ENCODE measurements at places on chromosomes 4 and X.

DNA sequence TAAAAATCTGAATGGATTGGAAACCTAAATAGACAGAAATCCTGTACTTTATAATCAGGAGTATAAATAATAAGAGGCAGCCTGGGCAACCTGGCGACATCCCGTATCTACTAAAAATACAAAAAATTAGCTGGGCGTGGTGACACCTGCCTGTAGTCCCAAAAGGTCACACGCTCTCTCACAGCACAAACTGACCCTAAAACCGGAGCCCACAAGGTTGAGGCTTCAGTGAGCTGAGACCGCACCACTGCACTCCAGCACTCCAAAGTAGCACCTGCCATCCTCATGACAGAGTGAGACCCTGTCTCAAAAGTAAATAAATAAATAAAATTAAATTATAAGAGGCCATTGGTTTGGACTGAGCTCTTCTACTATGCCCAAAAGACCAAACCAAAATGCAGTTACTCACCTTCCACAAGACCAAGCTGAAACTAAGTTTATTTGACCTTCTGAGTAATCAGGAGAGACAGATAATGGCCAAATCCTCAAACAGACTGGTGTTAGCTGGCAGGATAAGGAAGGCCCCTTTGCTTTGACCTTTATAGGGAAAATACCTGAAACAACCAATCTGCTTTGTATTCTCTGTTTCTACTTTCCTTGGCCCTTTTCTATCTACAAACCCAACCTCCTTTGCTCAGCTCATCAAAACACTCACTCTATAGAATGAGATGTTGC lies 3.2 kb upstream of the GRSF1 start:
- DNase-seq, result no peak

GRCh38 chr4:151853034-151853433 lies 92.2 kb upstream of the GATB start:
- DNase-seq, result no peak

DNA sequence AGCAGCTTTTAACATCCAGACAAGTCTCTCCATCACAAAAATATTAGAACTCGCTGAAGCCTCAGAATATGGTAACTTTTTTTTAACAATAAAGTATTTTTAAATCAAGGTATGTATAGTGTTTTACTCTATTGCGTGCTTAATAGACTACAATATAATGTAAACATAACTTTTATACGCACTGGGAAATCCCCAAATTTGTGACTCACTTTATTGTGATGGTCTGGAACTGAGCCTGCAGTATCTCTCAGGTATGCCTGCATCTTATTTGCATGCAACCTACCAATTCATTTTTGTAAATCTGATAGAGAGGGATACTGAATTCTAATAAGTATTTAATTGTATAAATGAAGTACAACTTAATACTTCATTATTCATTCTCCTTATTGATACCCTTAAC lies 823.5 kb downstream of the ADGRL3 start:
- no peak for DNase-seq

GRCh38 chr4:140027101-140027500 lies 126.9 kb downstream of the MAML3 start:
- no peak for DNase-seq

- DNase-seq, result no peak
Observed at GRCh38 chr4:138182838-138183426, 59.2 kb downstream of the SLC7A11 start.

Measured in cortex of kidney (tissue), 1 donor.